A549 treated with CORT108297 at 1 μM for 4 hours (cell line): ENCODE measurements at places on chromosomes 3 and 15. TPM values are rescaled to one million over a fixed set of nuclear protein-coding genes. Genes with fewer than 3 reads are reported as not detected.

GOLGA8T gene
- 0.90 to 1.8 TPM (median 1.7 TPM) in 5 replicates for total RNA-seq

PLSCR5 gene
- not detected in 5 replicates for total RNA-seq

PRR20G gene
- 0.13 to 0.19 TPM (median 0.17 TPM) in 3 of 5 replicates, not detected in the others for total RNA-seq

CLDN18 gene
- not detected in 5 replicates for total RNA-seq

CCR8 gene
- not detected in 5 replicates for total RNA-seq

GFM1 gene
- total RNA-seq = 39.2 to 66.7 TPM (median 41.4 TPM) in 5 replicates

BTLA gene
- total RNA-seq = 0.05 TPM in 1 of 5 replicates, not detected in the others

GRAMD1C gene
- total RNA-seq = 0.23 to 1.2 TPM (median 0.43 TPM) in 5 replicates

C2CD4B gene
- 0.07 to 0.24 TPM (median 0.11 TPM) in 4 of 5 replicates, not detected in the other for total RNA-seq
